Cerebellar nuclear complex (tissue), 1 donor: ENCODE measurements at places on chromosomes 5 and 9.

GRCh38 chr9:129423216-129423615 is 197.7 kb downstream of the C9orf50 start:
- no peak for DNase-seq

DNA sequence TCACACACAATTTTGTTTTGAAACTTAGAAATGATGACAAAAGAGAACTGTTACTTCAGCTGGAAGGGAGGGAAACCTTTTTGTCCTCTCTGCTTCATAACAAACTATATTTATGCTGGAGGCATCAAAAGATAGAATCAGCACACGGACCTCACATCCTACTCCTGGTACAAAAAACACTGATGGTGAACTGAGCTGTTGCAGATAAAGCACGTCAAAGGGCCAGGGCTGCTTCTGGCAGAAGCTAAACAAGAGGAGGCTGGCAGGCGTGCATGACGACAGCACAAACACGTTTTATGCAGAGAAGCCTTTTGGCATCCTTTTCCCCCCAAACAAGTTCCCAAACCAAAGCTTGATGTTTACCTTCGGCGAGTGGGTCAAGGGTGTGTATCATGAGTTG is 169.6 kb downstream of the SLC24A2 start:
- no peak for DNase-seq

DNA sequence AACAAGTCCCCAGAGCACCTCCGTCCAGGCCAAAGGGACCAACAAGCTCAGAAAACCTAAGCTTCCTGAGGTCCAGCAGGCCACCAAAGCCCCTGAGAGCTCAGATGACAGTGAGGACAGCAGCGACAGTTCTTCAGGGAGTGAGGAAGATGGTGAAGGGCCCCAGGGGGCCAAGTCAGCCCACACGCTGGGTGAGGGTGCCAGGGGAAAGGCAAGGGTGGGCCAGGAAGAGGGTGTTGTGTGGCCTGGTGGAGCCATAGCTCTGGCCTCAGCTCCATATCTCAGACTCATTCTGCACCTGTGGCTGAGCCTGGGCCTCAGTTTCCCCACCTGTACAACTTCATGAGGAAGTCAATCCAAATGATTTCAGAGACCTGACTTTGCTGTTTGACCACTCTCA is 20.7 kb downstream of the CD74 start:
- DNase-seq, result no peak

- no peak for DNase-seq
Observed at GRCh38 chr9:87290241-87291052, 207.2 kb upstream of the DAPK1 start.

GRCh38 chr9:137716694-137717287 is 98.0 kb downstream of the EHMT1 start:
- no peak for DNase-seq

DNA sequence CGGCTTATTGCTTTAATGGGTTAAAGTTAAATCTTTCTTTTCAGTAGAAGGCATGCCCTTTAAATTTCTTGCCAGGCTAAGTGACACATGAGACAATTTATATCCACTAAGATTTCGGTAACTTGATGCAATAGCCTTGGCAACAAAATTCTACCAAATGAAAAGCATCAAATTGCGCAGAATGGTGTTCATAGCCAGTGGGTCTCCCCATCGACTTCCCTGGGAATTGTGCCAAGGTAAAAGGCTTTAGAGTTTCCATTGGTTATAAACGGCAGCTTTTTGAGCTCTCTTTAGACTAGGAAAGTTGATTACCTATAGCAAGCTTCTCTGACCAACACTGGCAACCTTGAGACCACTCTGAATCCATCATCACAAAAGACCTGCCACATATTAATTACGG is 358.4 kb downstream of the ARRDC3 start:
- DNase-seq, result no peak

- DNase-seq, result no peak
Observed at GRCh38 chr5:38045446-38045845, 205.6 kb upstream of the GDNF start.
